ENCODE measurements at places on chromosomes 6 and 20.

GRCh38 chr6:50427267-50427666 is 286.1 kb upstream of the TFAP2D start:
- no peak for DNase-seq

DNA sequence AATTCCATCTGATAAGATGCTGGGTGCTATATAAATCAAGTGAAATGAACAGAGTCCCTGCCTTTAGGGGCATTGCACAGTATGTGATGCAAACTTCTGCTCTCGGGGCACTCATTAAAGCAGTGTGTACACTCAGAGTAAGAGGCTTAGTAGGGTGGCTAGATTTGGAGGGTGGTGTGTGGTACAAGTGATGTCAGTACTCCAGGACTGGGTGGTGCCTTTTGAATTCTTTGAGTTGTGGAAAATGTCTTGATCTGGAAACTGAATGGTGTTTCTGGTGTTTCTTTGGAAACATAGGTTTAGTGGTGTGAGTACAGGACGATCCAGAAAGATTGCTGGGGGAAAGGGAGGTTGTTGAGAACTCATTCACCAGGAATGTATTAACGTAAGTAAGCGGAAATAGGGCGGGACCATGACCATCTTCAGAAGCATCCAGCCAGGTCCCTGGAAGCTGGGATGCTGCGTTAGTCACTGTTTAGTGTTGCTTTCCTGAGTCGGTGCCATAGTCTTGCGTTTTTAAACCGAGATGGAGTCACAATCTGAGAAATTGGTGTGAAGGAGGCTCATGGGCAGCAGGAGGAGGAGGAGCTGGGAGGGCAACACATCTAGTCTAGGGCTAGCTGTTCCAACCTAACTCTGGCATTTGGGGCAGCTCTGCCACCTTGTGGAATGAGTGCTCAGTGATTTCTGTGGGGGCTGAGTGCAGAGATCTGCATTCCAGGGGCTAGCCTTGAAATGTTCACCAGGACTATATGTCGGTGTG is 70.3 kb downstream of the SCAND1 start:
- peak; percentile 57 for DNase-seq

DNA sequence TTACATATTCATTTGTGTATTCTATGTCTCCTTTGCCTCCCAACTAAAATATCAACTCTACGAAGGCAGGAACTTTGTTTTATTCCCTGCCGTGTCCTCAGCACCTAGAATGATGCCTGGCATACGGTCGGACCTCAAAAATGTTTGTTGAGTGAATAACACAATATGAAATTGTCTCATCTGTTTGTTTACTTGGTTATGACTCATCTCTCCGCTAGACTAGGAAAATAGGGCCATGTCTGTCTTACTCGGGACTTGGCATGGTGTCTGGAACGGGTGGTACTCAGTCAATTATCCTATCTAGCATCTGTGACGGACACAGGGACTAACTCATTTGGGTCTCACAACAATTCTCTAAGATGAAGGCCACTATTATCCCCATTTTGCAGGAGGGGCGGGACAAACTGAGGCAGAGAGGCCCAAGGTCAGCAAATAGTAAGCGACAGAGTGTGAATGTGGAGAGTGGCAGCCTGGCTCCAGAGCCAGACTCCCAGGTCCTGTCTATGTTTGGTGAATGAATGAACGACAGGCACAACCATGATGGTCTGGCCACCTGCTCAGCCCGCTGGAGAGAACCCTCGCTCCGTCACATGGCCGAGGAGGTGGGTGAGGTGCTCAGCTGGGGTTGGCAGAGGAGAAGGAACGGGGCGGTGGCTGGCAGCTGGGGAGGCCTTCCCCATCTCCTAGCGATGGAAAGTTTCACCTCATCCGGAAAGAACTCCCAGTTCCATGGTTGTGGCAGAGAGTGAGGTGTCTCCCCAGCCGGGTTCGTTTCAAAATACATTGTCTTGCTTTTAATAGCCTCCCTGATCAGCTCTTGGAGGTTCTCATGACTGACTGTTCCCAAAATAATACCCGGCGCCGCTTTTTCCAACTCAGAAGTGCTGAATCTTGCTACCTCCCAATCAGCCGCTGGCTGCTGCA is 27.6 kb upstream of the NFATC2 start:
- no peak for DNase-seq

DNA sequence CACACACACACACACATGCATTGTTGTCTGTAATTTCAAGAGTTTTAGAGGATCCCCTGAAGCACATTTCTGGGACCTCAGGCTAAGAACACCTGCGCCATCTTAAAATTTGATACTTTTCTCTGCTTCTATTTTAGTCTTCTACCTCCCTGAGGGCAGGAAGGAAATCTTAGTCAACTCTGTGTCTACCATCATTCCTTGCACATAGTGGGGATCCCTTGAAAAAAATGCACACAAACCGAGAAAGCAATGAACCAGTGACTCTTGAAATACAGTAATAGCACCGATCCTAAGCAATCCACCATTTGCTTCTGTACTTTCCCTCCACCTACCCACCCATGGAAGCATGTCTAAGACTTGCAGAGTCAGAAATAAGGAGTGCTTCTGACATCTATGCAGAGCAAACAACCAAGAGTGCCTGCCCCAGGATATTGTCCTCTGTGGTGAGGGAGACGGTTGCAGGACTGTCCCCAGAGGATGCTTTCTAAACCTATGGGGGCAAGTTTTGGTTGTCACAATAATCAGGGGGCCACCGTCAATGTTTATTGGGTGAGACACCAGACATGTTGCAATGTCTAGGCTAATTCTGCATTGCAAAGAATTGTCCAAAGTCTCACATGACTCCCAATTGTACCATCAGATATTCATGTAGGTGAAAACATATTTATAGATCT is 208.0 kb upstream of the TAB2 start:
- DNase-seq = no peak

DNA sequence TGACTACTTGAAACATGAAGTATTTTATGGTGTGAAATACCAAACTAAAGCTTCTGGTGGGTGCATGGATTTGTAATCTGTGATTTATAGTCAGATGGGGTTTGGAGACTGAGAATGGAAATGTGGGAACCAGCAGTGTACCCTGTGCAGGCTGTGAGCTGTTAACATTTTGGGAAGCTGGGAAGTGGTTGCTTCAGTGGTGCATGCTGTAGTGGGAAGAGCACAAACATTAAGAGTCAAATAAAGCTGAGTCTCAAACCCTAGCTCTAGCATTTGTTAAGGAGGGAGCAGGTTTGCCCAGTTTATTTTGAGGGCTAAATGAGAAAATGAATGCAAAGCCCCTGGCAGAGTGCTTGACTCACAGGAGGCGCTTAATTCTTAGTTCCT is 235.7 kb downstream of the ZFAND3 start:
- no peak for DNase-seq

DNA sequence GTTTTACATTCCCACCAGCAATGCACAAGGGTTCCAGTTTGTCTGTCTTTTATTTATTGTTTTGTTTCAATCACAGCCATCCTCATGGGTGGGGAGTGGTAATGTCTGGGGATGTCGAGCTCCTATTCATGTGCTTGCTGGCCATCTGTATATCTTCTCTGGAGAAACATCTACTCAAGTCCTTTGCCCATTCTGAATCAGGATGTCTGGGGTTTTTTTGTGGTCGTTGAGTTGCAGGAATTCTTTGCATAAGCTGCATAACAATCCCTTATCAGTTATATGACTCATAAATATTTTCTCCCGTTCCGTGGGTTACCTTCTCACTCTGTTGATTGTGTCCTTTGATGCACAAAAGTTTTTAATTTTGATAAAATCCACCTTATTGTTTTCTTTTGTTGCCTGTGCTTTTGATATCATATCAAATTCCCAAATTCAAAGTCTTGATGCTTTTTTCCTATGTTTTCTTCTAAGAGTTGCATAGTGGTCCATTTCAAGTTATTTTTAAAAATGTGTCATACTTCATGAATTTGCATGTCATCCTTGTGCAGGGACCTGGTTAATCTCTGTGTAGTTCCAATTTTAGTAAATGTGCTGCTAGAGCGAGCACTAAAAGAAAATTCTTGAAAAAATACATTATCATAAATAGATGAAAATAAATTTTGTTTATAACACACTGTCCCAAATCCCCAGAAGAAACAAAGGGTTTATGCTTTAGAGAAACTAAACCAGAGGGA is 54.9 kb upstream of the PDE10A start:
- DNase-seq = no peak

GRCh38 chr20:59724457-59725366 is 120.4 kb downstream of the PHACTR3 start:
- DNase-seq = no peak

DNA sequence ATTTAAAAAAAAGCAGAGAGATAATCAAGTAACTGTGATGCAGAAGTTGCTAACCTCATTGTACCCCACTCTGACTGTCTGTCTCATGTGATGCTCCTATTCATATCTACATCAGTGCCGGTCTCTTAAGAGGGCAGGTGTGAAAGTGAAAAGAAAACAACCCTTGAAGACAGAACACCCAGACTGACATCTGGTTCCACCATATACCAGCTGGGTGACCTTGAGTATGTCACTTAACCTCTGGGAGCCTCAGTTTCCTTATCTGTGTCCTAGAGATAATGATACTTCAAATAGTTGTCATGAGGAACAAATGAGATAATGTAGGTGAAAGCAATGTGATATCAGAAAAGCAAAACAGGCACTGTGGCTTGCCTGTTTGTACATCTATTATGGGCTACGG is 426.8 kb upstream of the SOX4 start:
- no peak for DNase-seq

- no peak for DNase-seq
These were observed 212.4 kb upstream of the ZNF184 start for GRCh38 chr6:27685279-27685678.

DNA sequence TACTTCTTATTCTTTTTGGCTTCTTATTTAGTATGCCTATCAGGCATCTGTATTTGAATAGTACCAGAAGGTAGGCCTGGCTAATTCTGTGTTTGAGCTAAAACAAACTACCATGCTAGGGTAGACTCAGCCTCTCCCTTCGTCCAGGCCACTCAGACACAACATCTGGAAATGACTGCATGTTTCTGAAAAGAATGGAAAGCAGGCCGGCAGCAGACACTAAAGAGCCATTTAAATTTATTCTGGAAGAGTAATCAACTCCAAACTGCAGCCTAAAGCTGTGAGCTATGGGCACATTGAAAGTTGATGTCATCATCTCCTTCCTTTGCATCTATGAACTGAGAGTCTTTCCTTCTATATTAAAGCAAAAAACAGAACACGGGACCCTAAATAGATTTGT is 70.9 kb upstream of the SAMD5 start:
- DNase-seq = no peak

DNA sequence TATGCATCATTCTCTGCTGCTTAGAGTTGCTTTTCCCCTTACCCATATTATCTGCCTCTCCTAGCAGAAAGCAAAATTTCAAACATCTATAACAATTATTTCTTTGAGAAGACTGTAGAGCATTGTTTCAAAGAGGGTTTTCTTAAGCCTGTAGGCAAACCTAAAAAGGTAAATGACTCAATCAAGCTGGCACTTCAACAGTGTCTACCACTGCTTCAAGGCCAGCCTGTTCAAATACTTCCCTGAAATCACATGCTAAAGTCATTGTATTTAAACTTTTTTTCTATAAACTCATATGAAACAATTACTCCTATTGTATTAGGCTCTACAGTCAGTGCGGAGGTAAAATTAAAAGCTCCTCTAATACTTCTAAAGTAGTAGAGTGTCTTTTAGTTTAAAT is 87.1 kb downstream of the OGFRL1 start:
- no peak for DNase-seq

DNA sequence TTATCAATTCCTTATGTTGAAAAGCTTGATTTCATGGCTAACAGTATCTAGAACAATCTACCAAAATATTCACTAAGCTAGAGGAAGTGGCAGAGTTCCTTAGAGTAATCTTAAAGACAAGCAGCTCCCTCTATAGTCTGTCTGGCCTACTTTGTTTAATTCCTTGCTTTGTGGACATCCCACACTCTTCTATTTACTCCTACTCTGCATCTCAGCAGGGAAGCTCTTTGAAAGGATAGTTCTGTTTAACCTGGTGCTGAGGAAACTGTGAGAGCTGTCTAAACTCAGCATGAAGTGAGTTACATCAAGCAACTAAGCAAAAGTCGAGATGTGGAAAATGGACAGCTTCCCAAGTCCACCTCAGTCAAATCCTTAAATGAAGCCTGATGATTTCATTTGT is 4.3 kb downstream of the REV3L start:
- DNase-seq = no peak

GRCh38 chr6:20242397-20242796 is 30.1 kb upstream of the MBOAT1 start:
- DNase-seq = peak; percentile 19

- no peak for DNase-seq
These were observed 33.5 kb upstream of the TSPYL1 start for GRCh38 chr6:116313101-116313776.

DNA sequence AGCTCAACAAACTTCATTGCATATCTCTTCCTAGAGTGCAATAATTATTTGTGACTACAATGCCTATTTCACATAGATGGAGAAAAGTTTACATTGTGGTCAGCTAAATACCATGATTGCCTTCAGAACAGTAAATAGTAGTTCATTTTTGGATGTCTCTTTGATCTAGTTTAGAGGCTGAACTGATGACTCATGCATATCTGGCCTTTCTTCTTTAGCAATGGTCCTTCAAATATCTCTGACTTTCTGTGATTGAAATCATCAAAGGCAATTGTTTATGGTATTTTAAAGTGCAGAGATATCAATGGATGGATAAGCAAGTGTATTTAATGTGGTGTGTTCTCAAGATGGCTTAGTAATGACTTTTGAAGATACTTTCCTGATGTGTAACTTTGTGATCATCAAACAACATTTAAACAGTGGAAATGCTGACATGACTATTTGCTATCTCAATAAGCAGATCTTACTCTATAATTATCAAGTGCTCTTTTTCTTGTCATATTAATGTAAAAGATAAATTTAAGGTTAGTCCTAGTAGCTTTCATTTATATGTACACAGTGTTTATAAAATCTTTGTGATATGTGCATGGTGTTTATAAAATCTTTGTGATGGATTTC is 523.7 kb upstream of the SLC35B3 start:
- DNase-seq = no peak

DNA sequence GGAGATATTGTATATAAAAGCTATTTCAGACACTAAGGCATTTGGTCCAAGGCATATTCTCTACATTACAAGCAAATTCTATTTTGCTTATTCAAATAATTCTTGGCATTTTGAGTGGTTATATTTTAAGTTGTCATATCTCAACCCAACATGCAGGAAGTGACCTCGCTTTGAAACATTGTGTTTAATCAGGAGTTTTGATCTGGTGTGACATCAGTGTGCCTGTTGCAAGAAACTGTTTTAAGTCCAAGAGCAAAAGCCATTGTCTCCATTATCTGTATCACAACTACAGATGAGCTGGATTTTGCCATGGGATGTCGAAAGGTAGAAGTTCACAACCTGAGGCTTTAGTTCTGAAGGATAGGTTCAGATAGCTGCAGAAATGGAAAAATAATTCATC is 509.9 kb upstream of the ID4 start:
- no peak for DNase-seq

- no peak for DNase-seq
These were observed 15.7 kb downstream of the NFYA start for GRCh38 chr6:41088451-41088850.

- DNase-seq = no peak
These were observed 17.7 kb upstream of the SULF2 start for GRCh38 chr20:47802975-47803374.

Measured in nephron progenitor cell (in vitro differentiated cells).